ENCODE measurements at places on chromosomes 5 and 9. TPM values are rescaled to one million over a fixed set of nuclear protein-coding genes. Genes with fewer than 3 reads are reported as not detected.

- no peak for DNase-seq
Measured at GRCh38 chr5:143888912-143889311, 77.0 kb downstream of the HMHB1 start.

GRCh38 chr5:142657446-142657845 is 28.4 kb downstream of the FGF1 start:
- no peak for DNase-seq

DNA sequence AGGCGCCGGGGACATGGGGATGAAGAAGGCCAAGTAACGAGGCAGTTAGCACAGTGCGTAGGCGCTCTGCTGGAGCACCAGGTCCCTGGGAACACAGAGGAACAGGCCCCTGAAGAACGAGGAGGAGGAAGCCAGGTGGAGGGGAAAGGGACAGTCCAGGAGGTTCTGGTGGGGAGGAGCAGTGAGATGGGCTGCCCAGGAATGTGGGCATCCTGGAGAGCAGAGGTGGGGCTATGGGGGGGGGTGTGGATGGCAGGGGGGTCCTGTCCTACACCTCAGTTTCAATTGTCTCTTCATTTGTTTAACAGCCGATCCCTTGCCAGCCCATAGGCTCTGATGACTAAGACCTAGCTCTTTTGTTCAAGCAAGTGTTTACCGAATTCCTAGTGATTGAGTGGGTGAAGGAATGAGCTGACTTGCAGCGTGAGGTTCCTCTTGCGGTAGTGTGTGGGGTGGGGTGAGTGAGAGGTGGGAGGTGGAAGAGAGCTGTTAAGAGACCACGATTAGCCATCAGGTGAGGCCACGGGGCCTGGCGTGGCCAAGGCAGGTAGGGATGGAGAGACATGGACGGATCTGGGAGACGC is 8.4 kb upstream of the PHYHD1 start:
- DNase-seq: no peak

GRCh38 chr5:106755066-106755465 is 915.7 kb downstream of the EFNA5 start:
- no peak for DNase-seq

- no peak for DNase-seq
Measured at GRCh38 chr5:52632281-52632680, 155.4 kb upstream of the ITGA1 start.

- DNase-seq: no peak
Measured at GRCh38 chr9:130508218-130508617, 63.5 kb downstream of the ASS1 start.

GRCh38 chr5:14665949-14666348 is 1.4 kb downstream of the OTULIN start:
- DNase-seq: peak; percentile 31

DNA sequence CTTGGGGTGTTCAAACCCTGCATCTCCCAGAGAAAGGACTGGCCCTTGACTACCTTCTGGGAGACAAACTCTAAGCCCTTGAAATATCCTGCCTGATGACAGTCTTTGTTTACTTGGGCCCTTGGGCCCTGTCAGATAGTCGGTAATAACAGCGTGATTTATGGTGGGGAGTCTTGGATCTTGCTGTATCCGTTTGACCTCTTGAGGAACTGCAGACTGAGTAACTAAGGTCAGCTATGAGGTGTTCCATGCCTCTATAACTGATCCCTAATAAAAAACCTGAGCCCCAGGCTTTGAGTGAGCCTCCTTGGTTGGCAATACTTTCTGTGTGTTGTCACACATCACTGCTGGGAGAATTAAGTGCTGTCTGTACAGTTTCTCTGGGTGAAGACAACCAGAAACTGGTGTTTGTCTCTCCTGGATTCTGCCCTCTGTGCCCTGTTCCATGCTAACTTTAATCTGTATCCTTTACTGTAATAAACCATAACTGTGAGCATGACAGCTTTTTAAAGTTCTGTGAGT is 56.2 kb upstream of the ANKRD33B start:
- peak; percentile 87 for DNase-seq

GRCh38 chr5:64149268-64149667 is 16.4 kb upstream of the RNF180 start:
- DNase-seq: no peak

GRCh38 chr9:129583308-129584038 is 37.4 kb downstream of the C9orf50 start:
- DNase-seq: no peak

- DNase-seq: no peak
Measured at GRCh38 chr9:78236551-78236910, 656 bp downstream of the CEP78 start.

DNA sequence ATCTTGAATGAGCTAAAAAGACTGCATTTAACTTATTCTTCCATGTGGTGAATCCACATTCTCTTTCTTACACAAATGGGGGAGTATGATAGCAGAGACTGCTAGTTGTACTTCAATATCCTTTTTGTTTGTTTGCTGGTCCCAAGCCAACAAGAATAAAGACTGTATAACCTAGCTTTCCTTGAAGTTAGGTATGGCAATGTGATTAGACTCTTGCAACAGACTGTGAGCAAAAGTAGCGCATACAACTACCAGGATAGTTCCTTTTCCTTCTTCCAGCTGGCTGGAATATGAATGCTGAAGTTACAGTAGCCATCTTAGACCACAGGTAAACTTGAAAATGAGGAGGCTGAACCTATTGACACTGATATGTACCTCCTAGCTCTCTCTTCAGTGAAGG is 17.9 kb upstream of the KIF2A start:
- DNase-seq: no peak

- DNase-seq: no peak
Measured at GRCh38 chr5:103397739-103398581, 139.4 kb downstream of the MACIR start.

GRCh38 chr9:138098908-138099791 is 221.6 kb downstream of the CACNA1B start:
- no peak for DNase-seq

DNA sequence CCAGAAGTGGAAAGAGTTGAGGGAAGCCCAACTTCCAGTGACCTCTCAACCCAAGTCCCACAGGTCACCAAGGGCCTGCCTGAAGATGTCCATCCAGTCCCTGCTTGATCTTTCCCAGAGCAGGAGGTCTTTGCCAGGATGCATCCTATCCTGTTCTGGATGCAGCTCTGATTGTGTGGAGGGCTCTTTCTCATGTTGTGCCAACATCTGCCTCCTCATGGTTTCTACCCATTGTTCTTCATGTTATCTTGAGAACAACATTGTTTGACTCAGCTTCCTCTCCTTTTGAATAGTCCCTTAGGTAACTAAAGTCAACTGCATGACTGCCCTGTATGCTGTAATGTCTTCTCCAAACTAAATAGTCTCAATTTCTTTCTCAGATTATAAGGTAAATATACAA is 169.3 kb downstream of the CCDC192 start:
- DNase-seq: no peak

- no peak for DNase-seq
Measured at GRCh38 chr5:181167814-181168488, 20.6 kb downstream of the OR2V2 start.

DNA sequence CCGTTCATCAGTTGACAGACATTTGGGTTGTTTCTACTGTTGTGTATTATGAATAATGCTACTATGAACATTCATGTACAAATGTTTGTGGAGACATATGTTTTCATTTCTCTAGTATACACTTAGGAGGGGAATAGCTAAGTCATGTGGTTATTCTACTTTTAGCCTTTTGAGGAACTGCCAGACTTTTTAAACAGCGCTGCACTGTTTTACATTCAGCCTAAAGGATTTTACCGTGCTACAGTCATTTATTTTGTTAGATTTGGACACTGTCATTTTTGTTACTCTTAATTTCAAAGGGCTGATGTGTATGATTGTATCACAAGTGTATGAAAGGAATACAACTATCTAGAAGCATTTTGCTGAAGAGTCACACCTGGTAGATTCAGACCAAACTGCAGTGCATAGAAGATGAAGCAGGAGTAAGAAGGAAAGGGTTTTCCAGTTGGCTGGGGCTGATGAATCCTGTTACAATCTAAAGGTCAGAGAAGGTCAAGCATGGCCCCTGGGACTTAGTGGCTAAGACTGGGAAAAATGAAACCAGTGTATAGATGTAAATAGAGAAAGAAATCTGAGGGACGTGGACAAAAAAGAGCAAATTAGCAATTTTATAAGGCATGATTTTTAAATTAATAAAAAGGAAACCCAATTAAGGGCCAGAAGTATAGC is 509.7 kb downstream of the PSAT1 start:
- peak; percentile 76 for DNase-seq

DNA sequence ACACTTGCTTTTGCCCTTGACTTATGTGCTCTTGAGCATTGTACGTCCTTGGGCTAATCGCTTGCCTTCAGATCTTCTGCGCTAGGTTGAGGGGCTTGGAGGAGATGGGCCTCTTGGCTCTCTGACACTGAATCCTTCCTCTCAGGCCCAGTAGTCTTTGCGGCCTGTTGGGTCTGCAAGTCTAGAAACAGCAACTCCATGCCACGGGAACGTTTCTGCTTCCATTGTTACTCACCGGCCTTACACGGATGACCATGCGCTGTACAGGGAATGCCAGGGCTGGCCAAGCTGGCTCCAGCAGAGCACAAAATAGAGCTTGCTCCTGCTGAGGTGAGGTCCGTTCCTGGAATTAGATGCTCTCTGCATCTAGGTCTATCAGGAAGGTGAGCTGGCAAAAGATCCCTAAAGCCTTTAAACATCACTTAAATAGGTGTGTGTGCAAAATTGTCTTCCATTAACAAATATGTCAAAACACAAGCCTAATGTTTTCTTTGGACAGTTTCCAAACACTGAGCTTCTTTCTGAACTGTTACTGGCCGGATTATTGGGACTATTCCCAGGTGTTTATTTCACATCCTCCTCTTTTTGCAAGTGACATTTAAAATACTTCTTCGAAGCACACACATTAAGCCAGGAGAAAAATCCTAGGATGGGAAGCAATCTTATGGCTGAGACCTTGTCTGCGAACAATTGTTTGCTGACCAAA is 29.7 kb downstream of the DAPK1 start:
- DNase-seq: no peak

- no peak for DNase-seq
Measured at GRCh38 chr9:16683326-16683725, 187.1 kb downstream of the BNC2 start.

- peak; percentile 75 for DNase-seq
Measured at GRCh38 chr9:89606624-89607311, 2.0 kb downstream of the GADD45G start.

- peak; percentile 10 for DNase-seq
Measured at GRCh38 chr5:27571681-27572080, 533.3 kb upstream of the CDH9 start.

DNA sequence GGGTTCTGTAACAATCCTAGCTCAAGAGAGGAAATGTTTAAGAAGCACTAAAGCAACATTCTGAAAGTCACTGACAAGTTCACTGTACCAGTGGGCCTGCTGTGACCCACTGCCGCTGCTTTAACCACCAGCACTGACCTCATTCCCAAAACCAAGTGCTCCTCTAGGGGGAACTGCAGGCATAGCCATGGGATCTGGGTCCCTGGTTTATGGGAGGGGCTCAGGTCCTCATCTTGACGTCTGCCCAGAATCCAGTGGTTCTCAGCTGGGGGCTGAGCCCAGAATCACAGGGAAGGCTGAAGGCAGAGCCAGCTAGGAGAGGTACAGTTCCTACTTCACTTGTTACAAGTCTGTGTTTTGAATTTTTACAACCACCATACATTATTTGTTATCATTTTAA is 36.1 kb upstream of the SLC2A8 start:
- no peak for DNase-seq

DNA sequence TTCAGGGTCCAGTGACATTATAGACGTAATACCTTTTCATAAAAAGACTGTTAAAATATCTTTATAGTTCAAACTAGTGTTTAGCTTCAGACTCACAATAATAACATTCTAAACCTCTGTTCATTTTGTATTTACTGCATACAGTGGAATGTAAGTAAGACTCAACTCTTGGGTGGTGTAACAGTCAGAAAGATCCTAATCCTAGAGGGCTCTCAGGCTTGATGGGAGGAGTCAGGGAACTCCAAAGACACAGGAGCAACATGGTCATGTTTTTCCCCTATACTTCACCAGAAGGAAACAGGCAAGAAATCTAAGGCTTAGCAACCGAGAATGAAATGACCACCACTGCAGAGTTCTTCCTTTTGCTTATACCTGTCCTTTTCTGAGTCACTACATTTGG is 82.6 kb downstream of the MRPS27 start:
- DNase-seq: no peak

DNA sequence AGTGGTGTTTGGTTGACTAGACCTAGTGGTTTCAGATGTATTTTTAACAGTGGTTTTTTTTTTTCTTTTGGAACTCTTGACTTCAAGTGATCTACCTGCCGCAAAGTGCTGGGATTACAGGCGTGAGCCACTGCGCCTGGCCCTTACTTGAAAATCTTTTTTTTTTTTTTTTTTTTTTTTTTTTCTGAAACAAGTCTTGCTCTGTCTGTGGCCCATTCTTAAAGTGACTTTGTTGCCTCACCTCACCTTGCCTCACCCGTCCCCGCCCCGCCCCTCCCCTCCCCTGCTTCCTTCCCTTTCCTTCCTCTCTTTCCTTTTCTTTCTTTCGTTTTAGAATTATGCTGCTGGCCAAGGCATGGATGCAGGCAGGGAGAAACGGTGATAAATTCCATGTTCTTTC is 26.0 kb downstream of the GPBP1 start:
- no peak for DNase-seq

DNA sequence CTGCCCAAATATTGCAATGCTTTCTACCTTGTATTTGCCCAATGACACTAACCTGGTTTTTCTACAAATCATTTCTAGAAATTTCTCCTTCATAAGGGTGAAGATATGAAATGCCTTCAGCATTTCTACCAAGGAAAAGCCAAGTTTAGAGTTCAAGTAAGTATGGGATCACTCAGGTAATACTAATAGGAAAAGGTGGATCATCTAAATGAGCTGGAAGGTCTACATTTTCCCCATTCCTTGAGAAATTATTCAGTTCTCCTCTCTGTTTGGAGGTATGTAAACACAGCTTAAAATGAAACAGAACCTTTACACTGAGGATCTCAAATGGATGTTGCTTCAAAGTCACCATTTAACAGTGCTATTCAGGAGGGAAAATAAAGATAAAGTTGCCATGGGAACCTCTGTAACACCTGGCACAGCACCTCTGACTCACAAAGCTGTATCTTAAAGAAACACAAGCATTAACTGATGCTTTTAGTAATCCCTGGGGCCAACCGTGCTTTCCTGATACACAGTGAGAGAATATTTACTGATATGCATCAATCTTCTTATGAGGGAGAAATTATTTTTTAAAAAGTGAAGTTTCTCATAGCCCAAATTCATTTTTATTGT is 161.3 kb downstream of the DRD1 start:
- peak; percentile 6 for DNase-seq

- peak; percentile 3 for DNase-seq
Measured at GRCh38 chr9:95225076-95225725, 92.3 kb downstream of the FANCC start.

- DNase-seq: no peak
Measured at GRCh38 chr9:108396193-108396592, 459.6 kb downstream of the ACTL7B start.

- no peak for DNase-seq
Measured at GRCh38 chr5:87103616-87104287, 163.9 kb upstream of the RASA1 start.

The KLHL3 gene
- total RNA-seq: not detected

The PCDHGB4 gene
- total RNA-seq: not detected

The MELK gene
- 27.1 TPM for total RNA-seq

The FOXD4L4 gene
- total RNA-seq: not detected

The CCDC69 gene
- total RNA-seq: not detected

The SNCB gene
- total RNA-seq: not detected

The PTPRD gene
- 1.1 TPM for total RNA-seq

The PPP2R2B gene
- 1.5 TPM for total RNA-seq

The IL17B gene
- not detected for total RNA-seq

The FBXL7 gene
- 0.12 TPM for total RNA-seq

The ZDHHC11 gene
- 2.2 TPM for total RNA-seq

The NTNG2 gene
- 5.1 TPM for total RNA-seq

The TSLP gene
- total RNA-seq: not detected

The MEIKIN gene
- total RNA-seq: not detected

The GAS1 gene
- total RNA-seq: 6.5 TPM

Data from Caki2 (cell line).